ENCODE measurements at places on chromosomes 16 and 17.

GRCh38 chr17:63931981-63932561 is at the start of gene CD79B:
Gene CD79B (minus strand): TSS chr17:63932331. CDS start chr17:63932261, 70 bp downstream.
- DNase-seq: no peak

DNA sequence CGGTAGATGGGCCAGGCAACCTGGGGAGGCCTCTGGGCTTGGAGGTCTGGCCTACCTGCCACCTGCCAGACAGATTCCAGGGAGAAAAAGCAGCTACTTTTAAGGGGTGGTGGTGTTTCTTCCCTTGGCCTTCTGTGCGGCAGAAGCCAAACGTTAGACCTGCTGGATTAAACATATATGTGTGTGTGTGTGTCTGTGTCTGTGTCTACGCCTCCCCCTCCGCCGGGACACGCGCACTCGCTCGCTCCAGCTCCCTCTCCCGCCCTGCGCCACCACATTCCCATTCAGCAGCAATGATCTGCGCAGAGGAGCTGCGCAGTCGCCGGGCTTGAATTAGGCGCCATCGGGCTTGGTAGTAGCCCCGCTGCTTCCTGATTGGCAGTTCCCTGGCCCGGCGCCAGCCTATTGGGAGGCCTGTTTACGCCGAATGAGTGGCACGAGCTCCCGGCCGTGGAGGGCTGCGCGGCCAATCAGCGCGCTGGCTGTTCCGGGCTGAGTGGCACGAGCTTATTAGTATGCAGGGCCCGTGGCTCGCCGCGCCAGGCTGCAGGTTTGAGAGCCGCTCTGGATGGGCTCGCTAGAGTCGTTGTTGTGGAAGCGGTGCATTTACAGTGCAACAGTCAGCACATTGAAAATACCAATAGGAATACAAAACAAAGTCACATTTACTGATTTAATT is at the start of gene BAHCC1:
Gene BAHCC1 (plus strand): TSS at position 537 of the 679 bp plus-strand sequence. CDS start 4,283 bp downstream, outside the sequence.
- peak; percentile 95 for DNase-seq

DNA sequence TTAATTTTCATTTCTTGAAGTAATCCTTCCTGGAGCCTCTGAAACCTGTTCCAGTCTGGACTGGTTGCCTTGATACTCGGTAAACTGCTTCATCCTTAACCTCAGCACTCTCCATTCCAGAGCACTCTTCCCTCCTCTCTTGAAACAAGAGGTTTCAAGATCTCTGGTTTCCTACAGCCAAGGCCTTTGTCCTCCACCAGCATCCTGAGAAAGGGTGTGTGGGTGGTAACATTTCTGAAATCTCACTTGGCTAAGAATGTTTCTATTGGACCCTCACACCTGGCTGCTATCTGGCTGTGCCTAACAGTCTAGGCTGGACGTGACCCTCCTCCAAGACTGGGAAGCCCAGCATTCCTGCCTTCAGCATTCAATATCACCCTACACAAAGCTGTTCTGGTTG is 99.7 kb downstream of the CYTH1 start:
- DNase-seq: no peak

DNA sequence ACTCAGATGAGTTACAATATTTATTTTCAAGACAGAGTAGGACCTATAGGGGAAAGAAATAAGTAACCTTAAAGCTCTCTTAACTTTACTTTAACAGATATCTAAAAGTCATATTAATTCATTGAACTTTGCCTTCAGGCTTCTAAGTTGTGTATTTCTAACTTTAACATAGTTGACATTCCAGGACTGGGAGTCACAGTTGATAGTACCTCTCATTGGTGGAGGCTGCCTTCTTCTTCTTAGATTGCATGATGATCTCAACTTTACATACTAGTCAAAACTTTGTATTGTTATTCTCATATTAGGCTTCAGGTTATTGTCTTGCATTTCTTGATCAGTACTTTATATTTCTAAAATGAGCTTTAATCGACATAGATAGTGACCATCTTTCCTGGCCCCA is 350.1 kb upstream of the KIF2B start:
- DNase-seq: no peak

DNA sequence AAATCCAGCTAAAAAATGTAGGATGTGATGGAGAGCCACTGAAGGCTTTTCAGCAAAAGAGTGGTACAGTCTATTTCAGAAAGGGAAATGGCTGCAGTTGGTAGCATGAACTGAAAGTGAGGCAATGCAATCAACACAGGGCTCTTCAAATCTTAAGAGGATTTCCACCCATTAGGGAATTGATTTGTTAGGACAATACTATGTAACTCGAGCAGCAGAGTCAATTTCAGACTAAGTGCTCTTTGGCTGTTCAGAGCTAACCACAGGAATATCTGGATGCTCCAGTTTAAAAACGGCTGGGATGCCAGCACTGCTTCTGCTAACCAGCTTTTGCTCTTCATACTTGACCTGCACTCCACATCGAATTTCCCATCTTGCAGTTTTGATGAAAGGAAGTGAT is 24.6 kb downstream of the CACNG1 start:
- DNase-seq: no peak

DNA sequence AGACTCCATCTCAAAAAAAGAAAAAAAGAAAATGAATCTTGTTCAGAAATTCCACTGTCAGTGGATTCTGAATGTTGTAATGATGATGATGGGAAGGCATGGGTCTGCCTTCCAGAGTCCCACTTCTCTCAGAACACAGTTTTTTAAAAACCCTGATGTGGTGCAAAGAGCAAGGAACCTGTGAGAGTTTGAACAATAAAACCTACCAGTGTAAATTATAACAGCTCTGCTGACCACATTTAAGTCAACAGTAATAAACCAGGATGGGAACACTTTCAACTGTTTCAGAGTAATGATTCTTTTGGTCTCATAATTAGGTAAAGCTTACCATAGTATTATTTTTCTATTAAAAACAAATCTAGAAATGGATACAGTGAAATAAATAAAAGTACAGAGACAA is 99.0 kb downstream of the MYO1D start:
- no peak for DNase-seq

- no peak for DNase-seq
Measured at GRCh38 chr17:77746393-77746792, 212.1 kb upstream of the TNRC6C start.

DNA sequence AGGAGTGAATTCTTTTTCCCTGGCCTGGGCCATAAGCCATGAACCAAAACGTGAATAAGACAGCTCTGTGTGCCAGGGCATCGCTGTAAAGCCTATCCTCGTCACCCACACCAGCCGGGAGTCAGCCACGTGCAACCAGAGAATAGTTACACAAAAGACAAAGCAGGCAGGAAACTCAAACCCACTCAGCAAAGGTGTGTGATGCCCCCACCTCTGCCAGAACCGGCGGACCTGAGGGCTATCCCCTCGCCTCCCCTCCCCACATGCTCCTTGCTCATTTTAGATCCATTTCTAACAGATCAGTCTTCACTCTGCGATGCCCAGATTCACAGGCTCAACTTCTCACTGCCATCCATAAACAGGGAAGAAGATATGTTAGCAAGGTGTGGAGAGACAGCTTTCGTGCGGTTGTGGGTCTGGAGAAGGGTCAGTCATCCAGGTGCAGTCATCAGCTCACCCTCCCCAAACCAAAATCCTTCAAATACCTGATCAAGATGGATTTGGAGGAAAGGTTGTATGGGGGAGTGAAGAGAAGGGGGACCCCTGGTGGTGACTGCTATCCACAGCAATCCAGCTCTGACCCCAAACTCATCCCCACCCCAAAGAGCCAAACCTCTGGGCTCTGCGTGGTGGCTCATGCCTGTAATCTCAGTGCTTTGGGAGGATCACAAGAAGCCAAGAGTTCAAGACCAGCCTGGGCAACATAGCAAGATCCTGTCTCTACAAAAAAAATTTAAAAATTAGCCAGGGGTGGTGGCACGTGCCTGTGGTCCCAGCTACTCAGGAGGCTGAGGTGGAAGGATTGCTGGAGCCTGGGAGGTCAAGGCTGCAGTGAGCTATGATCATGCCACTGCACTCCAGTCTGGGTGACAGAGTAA is 219.2 kb downstream of the C16orf78 start:
- DNase-seq: no peak

GRCh38 chr17:10094797-10095196 is 103.6 kb downstream of the GAS7 start:
- no peak for DNase-seq

DNA sequence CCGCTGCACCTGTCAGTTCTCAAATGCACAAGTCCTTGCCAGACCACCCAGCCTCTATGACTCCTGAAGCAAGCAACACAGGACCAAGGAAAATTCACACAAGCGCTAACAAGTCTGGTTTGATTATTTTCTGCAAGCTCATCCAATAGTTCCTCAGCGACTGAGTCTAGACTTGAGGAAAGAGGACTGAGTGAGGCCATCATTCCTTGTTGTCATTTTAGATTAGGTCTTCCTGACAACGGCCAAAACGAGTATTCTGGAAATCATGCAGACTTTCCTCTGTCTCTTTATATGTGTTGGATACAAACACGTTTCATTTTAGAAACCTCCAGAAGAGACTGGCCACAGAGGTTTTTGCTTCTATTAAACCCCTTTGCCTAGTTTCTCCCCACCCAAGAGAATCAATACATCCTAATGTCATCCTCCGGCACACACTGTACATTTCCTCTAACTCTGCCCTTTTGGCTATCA is 561 bp downstream of the CCDC47 start:
- no peak for DNase-seq

- no peak for DNase-seq
Measured at GRCh38 chr17:82845163-82845807, 5.5 kb upstream of the ZNF750 start.

GRCh38 chr16:86143666-86144065 is 244.7 kb downstream of the IRF8 start:
- DNase-seq: no peak
